Hypothalamus (tissue), 51 donors: ENCODE measurements at places on chromosomes 12 and 14.

DNA sequence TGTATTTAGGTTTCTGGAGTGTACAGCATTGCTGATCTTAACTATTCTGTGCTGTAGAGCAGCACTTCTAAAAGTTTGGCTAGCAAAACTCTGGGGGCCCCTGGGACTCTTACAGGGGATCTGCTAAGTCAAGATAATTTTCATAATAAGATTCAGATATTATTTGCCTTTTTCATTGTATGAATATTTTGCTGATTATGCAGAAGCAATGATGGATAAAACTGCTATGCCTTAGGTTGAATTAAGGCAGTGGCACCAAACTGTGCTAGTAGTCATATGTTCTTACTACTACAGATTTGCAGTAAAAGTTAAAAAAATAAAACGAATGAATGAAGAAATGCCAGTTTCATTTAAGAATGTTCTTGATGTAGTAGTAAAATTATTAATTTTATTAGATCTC lies 160.1 kb downstream of the PDZRN4 start:
- DNase-seq, result no peak

DNA sequence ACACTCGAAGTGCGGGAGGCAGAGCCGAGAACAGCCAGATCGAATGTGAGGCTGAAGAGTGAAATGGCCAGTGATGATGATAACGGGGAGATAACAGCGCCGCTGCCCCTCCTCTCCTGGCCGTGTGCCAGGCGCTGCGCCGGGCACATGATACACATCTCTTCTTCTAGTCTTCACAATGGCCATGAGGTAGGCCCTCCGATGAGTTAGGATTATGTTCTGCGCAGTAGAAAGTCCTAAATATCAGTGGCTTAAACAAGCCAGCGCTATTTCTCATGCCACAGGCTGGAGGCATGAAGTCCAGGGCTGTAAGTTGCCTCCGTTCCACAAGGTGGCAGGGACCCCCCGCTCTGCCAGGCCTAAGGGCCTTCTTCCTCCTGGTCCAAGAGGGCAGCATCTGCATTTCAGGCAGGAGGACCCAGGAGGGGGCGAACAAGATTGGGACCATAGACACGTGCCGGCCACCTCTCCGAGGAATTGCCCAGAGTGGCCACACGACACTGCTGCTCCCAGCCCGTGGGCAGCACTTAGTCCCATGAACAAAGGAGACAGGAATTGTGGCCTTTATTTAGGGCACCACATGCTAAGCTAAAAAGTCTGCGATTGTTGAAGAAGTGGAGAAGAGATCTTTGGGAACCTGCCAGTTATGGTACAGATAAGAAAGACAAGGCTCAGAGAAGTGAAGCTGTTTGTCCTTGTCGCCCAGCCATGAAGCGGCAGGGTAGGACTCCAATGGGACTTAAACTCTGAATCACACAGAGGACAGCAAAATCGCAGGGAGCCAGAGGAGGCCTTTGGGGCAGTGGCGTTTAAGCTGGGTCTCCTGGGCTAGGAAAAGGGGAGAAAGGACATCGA lies 10.9 kb upstream of the HVCN1 start:
- DNase-seq, result no peak

DNA sequence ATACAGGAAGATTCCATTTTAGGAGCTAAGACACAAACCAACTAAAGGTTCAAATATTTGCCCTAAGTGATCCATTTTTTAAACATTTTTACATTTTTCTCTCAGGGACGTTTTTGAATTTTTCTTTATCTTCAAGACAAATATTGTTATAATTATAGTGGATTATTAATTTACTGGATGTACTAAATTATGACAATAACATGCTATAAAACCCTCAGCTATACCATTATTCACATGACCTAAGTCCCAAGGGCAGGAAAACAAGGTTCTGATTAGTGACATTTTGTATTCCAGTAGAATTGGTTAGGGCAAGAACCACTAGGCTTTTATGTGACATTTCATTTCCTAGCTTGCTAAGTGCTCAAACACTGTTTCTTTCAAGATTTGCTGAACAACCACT lies 16.5 kb upstream of the FBLN5 start:
- DNase-seq, result no peak

DNA sequence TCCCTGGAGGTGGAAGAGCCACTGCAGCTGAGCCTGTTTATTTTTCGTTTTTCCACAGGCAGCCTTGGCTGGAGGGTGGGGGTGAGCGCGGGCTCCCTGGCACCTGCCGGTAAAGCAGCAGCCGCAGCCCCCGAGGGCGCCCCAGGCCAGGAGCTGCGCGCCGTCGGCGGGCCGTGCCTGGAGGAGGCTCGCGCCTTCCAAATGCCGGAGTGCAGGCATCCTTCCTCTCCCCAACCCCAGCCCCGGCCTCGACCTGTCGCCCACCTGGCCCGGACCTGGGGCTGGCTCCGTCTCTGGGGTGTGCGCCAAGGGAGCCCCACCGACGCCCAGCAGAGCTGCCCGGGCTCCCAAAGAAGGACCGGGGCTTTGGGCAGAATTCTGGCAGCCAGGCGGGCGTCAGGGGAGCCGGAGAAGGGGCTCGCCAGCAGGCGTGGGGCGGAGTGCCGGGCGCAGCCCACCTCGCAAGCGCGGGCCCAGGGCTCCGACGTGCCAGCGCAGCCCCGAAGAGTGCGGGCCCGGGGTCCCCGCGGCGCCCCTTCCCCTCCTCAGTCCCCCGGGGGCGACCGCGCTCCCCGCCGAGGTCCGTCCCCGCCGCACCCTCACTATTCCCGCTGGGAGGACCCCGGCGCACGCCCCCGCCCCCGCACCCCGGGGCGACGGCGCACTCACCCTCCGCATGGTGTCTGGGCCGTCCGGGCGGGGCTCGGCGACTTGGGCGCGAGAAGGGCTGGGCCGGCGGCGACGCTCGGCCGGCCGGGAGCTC lies 130.3 kb downstream of the NDUFA12 start:
- DNase-seq, result no peak

- DNase-seq, result no peak
These were observed 19.7 kb upstream of the NGB start for GRCh38 chr14:77290705-77291104.

GRCh38 chr14:89399594-89400068 lies 17.4 kb downstream of the FOXN3 start:
- no peak for DNase-seq

DNA sequence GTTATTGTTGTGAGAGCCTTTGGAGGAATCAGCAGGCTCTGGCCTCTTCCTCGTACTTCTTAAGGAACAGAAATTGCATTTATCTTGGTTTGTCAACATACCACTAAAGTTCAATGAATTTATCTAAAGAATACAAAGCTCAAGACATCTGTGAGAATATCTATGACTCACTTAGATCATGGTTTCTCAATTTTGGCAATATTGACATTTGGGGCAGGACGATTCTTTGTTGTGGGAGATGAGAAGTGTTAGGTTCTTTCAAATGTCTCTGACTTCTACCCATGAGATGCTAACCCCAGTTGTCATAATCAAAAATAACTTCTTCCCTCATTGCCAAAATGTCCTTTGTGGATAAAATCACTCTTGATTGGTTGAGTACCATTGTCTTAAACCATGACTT lies 1190.3 kb downstream of the GALC start:
- DNase-seq, result no peak
